ENCODE measurements at places on chromosomes 13 and 19.

- DNase-seq = no peak
Observed at GRCh38 chr13:112690283-112690929, 568 bp downstream of the ATP11A start.

GRCh38 chr19:3591876-3592613, 6.8 kb downstream of the GIPC3 start:
- no peak for DNase-seq

GRCh38 chr13:45895881-45896280, 44.3 kb upstream of the SIAH3 start:
- DNase-seq = no peak

DNA sequence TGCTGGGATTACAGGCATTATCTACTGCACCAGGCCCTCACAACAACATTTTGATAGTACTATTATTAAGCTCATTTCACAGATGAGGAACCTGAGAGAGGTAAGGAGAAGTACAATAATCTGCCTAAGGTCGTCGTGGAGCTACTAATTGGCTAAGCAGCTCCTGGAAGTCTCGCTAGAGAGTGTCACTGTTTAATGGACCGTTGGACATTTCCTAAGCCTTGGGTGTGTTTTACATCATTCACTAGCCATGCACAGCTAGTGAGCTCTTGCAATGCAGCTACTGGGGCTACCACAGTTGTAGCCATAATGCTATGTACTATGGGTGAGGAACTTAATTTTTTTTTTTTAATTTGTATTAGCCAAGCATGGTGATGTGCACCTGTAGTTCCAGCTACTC, 34.0 kb upstream of the OR1M1 start:
- DNase-seq = no peak

DNA sequence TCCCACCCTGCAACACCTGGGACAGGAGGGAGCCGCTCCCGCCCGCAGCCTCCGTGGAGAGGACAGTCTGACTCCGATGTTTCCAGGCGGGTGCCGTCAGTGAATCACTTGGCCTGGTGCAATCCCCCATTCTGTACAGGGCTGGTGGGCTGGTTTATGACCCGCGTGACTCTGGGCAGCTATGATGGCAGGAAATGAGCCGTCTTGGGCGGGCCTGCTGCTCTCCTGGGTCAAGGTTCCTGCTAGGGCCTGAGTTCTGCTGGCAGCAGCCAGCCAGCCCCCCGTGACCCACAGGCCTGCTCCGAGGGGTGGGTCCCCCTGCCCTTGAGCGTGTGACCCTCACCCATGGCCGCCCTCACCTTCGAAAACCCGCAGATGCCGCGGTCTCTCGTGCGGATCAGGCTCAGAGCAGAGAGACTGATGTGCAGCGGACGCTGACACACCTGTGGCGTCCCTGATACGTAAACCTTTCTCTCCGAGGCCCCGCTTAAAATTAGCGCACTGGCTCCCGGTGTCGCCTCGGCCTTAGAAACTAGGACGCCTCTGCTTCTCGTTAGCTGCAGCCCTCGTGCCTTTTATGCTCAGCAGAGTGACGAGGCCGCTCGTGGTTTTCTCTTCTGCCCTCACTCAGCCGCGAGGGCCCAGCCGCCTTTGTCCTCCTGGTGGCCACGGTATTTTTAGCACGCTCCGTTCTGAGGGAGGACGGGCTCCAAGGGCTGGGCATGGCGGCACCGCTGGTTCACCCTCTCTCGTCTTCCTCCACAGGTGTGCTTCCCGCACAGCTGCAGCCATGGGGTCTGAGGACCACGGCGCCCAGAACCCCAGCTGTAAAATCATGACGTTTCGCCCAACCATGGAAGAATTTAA, 63.4 kb downstream of the KDM4B start:
- no peak for DNase-seq

Measured in osteocyte (in vitro differentiated cells).